Stimulated activated CD4-positive, alpha-beta T cell treated with anti-CD3 and anti-CD28 coated beads, TNF-alpha, amount 100 ng/mL, for 1 hour (primary cell): ENCODE measurements at places on chromosomes 13 and 19.

DNA sequence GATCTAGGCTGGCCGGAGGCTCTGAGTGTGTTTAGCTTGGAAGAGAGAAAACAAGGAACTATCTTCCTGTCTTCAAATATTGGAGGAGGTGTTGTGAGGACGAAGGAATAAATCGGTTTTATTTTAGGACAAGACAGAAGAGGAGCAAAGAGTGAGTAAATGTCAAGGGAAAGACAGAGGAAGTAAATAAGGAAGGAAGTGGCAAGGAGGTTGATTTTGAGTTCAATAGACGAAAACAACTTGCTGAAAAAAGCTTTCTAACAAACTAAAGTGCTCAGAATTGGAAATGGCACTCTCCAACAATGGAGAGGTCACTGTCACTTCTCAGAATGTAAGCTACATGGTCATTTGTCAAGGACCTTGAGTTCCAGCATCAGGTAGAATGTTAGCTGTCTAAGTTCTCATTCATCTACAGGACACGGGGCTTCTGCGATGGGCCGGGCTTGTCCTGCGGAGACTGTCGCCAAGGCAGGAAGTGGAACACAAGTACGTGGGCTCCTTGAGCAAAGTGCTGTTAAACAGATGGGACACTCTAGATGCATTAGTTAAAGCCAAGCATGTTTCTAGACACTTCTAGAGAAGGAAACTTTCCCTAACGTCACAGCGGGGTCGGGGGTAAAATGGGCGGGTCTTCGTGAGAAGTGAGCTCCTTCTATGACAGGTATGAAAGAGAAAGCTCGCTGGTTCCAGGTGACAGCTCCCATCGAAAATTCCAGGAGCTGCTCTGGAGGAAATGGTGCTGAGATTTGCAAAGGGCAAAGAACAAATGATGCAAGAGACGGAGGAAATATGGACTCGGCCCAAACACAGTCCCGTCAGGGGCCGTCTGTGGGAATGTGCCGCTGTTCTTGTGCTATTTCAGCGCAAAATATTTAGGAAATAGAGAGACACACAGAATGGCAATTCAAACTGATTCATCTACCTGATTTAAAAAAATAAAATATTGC, 103.9 kb upstream of the UBL3 start:
- DNase-seq, result no peak

GRCh38 chr13:21657538-21657937, 13.3 kb upstream of the FGF9 start:
- no peak for DNase-seq

- DNase-seq, result no peak
Measured at GRCh38 chr19:39558624-39559117, 18.7 kb upstream of the EID2 start.

GRCh38 chr13:74217811-74218210, 83.6 kb upstream of the KLF12 start:
- DNase-seq, result no peak

GRCh38 chr19:44912854-44913253, 1.6 kb upstream of the APOC1 start:
- DNase-seq, result no peak

DNA sequence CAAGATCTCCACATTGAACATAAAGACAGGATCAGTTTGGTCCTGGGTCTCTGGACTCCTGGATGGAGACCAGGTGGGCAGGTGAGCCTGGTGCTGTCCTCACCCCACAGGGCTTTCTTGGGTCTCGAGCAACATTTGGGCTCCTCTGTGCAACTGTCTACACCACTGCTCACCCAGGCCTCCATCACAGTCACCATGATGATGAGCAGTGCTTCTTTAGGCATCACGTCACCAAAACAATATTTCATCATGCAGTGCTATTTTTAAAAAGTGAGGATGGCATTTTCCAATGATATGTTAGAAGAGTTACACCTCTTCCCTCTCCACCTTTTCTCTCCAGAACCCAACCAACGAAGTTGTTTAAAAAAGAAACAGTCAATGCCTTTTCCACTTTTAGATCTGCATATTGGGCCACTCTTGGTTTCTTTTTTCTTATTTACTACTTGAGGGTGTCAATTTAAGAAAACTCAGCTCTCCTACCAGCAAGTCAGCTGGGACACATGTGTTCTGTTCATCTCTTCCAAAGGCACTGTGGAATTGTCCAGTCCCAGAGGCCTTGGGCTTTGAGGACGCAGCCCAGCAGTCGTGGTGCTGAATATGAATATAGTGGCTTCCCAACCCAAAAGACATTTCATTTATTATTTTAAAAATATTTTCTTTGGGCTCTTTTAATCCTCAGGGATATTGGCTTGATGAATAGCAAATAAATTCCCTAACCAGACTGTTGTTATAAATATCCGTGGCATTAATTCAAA, 405.7 kb downstream of the KCNRG start:
- DNase-seq, result no peak

- peak; percentile 75 for DNase-seq
Measured at GRCh38 chr19:19488875-19489690, 26.3 kb downstream of the TSSK6 start.

DNA sequence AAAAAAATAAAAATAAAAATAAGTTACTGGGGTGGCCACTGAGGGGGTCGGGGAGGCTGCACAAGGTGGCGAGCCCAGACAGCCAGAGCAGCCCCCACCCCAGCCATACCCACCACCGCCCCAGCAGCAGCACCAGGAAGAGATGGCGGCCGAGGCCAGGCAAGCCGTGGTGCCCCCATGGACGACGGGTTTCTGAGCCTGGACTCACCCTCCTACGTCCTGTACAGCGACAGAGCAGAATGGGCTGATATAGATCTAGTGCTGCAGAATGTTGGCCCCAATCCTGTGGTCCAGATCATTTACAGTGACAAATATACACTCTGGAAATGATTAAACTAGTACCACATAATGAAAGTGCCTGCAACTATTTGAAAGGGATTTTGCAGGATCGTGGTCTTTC, 71.6 kb upstream of the ZDHHC20 start:
- DNase-seq, result no peak

DNA sequence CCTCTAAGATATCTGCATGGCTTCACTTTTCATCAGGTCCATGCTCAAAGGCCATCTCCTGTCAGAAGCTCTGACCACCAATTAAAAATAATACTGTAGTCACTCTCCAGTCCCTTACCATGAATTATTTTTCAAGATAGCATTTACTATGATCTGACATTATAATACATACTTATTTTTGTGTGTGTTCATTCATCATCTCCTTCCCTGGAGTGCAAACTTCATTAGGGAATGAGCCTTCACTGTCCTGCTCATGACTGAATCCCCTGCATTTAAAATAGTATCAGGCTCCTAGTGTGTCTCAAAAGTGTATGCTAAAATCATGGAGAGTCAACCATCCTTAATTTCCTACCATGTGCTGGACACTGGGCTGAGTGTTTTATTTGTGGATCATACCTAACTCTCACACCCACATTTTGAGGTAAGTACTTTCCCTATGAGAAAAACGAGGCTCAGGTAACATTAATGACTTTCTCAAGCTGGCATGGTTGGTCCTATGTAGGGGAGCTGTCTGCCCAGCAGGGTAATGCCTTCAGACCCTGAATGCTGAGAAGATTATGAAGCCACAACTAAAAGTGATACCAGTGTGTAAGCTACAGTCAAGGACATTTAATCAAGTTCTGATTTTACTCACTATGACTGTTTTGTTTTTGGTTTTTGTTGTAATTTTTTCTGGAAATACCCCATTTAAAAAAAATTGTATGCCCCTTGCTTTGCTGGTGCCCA, 16.3 kb downstream of the PLA2G4C start:
- DNase-seq, result no peak

DNA sequence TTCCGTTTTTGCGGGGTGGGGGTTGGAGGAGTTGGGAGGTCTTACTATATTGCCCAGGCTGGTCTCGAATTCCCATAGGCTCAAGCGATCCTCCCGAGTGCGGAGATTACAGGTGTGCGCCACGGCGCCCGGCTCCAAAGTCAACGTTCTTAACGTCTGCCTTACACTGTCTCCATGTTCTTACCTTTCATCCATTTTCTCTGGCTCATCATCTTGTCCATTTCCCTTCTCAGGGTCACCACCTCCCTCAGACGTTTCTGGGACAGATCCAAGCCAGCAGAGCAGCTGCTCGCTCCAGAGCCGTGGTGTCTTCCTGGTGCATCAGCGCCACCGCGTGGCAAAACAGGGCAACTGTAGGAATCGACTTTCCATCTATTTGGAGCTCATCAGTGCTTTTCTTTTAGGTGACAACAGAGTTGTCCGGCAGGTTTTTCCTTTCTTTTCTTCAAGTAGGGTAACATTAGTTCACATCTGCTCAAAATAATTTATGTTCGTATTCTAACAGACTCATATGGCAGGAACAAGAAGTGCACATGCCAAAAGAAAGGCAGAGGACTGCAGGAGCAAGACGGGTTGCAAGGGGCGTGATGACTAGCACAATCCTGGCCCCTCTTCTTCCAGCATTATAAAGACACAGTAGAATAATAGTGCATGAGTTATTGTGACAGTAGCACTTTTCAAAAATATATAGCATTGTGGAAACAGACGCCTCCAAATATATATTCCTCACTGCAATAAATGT, 103.1 kb upstream of the ABCC4 start:
- peak; percentile 44 for DNase-seq

DNA sequence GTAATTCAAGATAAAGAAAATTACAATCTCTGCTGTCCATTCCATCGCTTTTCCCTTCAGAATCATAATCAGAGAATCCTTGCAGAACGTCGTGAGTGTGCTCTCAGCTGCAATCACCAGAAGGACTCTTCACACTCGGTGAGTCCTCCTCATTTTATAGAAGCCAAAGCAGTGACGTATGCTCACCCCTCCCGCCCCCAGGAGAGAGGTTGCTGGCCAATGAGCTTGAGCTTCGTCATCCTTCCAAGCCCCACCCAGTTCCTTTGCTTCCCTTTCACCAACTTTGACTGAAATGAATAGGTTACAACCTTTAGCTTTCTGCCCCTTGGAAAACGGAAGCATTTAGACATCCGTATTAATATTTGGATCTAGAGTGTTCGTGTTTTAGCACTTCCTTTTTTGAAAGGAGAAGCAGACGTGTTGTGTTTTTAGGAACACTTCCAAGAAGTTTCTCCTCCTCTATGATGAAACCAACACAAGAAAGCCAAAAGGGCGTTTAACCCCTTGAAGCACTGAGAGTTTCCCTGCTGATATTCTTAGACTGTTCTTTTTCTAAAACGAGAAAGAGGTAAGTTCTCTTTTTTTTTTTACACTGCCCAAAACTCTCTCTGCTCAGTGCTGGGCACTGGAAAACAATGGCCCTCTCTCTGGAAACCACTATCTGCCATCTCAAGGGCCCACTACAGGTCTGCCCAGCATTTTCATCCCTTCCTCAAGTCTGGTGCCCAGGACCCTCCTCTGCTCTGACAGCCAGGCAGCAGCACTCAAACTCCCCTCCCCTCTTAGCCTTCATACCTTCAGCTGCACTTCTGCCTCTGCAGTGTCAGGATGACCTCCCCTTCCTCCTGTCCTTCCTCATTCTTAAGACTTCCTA, 44.3 kb upstream of the CEACAM21 start:
- peak; percentile 67 for DNase-seq

- DNase-seq, result no peak
Measured at GRCh38 chr19:13032837-13033236, 37.6 kb downstream of the NFIX start.

- DNase-seq, result no peak
Measured at GRCh38 chr13:59337070-59337469, 826.7 kb downstream of the DIAPH3 start.

- DNase-seq, result no peak
Measured at GRCh38 chr19:28977826-28978225, 235.1 kb downstream of the UQCRFS1 start.

GRCh38 chr19:45508417-45508860, 1.2 kb downstream of the VASP start:
- DNase-seq, result no peak

DNA sequence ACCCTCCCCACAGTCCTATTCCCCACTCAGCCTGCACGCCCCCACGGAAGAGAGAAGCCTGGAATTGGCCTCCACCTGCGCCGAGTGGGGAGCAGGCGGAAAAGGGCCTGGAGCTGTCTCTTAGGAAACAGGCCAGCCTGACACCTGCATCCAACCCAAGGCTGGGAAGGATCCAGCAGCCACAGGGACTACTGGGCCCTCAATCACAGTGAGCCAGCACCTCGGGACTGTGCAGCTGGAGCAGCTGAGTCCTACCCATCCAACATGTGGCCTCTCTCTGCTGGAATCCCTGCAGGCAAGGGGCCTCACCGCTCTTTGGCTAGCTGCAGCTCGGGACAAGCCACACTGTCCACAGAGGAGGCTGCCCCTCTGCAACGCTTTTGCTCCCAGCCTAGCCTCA, 8.3 kb upstream of the EPHX3 start:
- DNase-seq, result no peak

DNA sequence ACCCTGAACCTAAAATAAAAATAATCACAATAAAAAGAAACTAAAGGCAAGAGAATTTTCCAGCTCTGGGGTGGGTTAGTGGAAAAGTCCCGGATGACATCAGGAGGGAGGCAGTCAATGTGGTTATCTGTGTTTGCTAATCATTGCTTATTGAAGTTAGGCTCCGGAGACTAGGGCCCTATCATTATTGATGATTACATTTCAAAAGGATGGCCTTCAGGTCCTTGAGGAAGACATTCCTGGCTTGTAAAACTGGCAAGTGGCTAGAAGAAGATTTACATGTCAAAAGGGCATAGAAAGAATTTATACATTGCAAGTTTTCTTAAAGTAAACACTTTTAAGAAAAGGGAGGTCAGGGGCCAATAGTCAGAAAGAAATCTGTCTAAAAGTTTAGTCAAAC, 123.4 kb downstream of the POSTN start:
- DNase-seq, result no peak

GRCh38 chr19:11767633-11768133, 883 bp downstream of the ZNF441 start:
- no peak for DNase-seq

GRCh38 chr13:48644951-48645350, 8.8 kb upstream of the CYSLTR2 start:
- DNase-seq, result no peak

GRCh38 chr13:68940049-68940448, 1167.6 kb upstream of the ATXN8OS start:
- no peak for DNase-seq

GRCh38 chr19:38245826-38246498, 10.2 kb downstream of the PPP1R14A start:
- DNase-seq, result no peak

DNA sequence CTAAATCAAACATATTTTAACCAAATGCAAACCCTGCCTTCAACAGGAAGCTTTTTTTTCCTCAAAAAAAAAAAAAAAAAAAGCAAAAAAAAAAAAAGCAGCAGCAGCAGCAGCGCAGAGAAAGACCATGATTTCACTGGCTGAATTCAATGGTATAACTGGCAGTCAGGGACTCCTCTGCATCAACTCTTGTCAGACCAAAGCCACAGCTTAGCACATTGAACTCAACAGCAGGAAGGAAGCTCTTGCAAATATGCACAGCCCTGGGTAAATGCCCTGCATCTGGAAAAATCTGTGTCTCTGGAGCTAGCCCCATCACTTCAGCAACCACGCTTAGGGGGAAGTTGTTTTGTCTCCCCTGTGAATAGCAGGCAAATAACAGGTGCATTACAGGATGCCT, 17.6 kb upstream of the DHRS12 start:
- DNase-seq, result no peak

GRCh38 chr13:111111376-111111937, 3.7 kb upstream of the ARHGEF7 start:
- no peak for DNase-seq

GRCh38 chr13:66899955-66900354, 330.2 kb downstream of the PCDH9 start:
- DNase-seq, result no peak
